Endothelial cell (in vitro differentiated cells): ENCODE measurements at places on chromosomes 1 and 21.

- peaks cover 24% of the 10 kb centered on the region for H3K4me1 ChIP-seq
- no peak overlapping the region for H3K4me3 ChIP-seq
- H3K27me3 ChIP-seq: peaks cover 5% of the 10 kb centered on the region
These were observed 13.6 kb downstream of the TTC39A start for GRCh38 chr1:51316846-51317120.

DNA sequence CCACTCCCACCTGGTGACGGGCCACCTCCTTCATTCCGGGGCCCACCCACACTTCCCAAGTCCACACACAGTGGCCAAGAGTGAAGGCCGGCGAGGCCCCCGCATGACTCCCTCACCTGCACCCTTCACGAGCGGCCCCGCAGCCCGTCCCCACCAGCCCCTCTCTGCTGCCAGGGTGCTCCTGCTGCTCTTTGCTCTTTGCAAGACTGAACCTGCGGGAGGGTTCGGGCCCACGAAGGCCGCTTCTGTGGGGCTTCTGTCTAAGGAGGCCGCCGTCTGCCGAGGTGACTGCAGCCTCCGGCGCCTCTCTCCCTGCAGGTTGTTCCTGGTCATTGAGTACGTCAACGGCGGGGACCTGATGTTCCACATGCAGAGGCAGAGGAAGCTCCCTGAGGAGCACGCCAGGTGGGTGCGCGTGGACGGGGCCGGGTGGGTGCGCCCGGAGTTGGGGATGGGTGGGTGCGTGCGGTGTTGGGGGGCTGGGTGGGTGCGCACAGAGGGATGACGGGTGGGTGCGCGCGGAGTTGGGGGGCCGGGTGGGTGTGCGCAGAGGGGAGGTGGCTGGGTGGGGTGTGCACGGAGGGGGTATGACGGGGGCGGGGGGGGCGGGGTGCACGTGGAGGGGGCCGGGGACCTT is 25.3 kb downstream of the FAAP20 start:
- H3K36me3 ChIP-seq: peaks cover 8% of the 10 kb centered on the region
- peaks cover 4% of the 10 kb centered on the region for H3K27me3 ChIP-seq
- no peaks in the 10 kb centered on the region for H3K4me1 ChIP-seq

DNA sequence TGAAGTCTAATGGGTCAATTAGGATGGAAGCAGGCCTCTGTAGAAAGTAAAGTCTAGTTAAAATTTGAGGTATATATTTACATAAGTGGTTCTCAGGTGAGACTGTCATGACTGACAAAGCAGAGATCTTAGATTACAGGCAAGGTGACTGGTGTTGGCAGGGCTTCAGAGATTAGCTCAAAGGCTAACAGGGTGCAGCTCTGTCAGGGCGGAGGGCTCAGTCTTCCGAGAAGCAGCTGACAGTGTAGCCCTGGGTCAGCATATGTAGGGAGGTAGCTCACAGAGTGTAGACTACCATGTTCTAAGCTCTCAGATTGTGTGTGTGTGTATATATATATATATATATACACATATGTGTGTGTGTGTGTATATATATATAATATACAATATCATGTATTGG is 54.7 kb downstream of the RBM11 start:
- no peaks in the 10 kb centered on the region for H3K4me1 ChIP-seq
- no peaks in the 10 kb centered on the region for H3K36me3 ChIP-seq
- DNase-seq: no peak
- peaks cover 1% of the 10 kb centered on the region for H3K27me3 ChIP-seq
- no peak overlapping the region for H3K4me3 ChIP-seq

DNA sequence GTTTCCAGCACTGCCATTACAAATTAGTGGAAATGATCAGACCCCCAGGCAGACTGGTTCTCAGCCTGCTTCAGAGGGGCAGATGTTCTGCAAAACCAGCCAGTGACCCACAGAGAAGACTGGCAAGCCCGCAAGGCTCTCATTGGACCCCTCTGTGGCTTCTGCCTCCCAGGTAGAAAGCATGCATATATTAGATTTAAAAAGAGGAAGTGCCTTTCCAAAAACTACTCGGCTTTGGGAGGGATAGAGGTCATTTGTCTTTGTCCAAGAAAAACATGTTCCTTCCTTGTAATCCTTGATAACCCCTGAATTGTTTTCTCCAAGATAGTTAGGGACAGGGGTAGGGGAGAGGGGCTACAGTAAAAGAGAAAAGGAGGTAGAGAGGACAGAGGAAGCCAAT is 11.8 kb downstream of the HIVEP3 start:
- peaks cover 11% of the 10 kb centered on the region for H3K4me1 ChIP-seq
- peaks cover 1% of the 10 kb centered on the region for H3K27me3 ChIP-seq
- no peak overlapping the region for H3K4me3 ChIP-seq

- no peak overlapping the region for H3K4me3 ChIP-seq
- H3K36me3 ChIP-seq: peaks cover 5% of the 10 kb centered on the region
- peaks cover 9% of the 10 kb centered on the region for H3K27me3 ChIP-seq
These were observed 119.1 kb downstream of the PTPRU start for GRCh38 chr1:29355375-29355774.

GRCh38 chr1:231057410-231057809 is 17.4 kb upstream of the FAM89A start:
- peaks cover 10% of the 10 kb centered on the region for H3K4me1 ChIP-seq
- no peak for DNase-seq
- peaks cover 6% of the 10 kb centered on the region for H3K27me3 ChIP-seq
- no peak overlapping the region for H3K4me3 ChIP-seq
- H3K36me3 ChIP-seq: peaks cover 4% of the 10 kb centered on the region

DNA sequence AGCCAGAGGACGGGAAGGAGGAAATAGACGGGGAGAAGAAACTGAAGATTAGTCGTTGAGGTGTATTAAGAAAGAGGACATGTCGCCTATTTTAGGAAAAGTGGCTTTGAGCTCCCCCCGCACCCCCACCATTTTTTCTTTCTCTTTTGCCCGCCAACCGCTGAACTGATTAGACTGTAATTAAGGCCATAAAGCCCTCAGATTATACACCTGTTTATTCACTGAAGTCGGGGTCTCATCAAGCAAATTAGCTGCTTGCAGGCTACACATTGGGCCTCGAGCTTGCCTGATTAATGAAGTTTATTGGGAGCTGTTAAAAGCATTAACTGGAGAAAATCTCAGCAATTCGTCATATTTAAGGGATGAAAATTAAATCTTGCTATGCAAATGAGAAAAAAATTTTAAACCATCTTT is 119.4 kb upstream of the RRP15 start:
- H3K36me3 ChIP-seq: no peaks in the 10 kb centered on the region
- H3K27ac ChIP-seq: no peak overlapping the region
- no peak for DNase-seq
- peak overlapping the region; percentile 93 for H3K4me3 ChIP-seq
- peaks cover 16% of the 10 kb centered on the region for H3K4me1 ChIP-seq
- no peaks in the 10 kb centered on the region for H3K27me3 ChIP-seq

- no peaks in the 10 kb centered on the region for H3K36me3 ChIP-seq
- no peak overlapping the region for H3K4me3 ChIP-seq
- peaks cover 15% of the 10 kb centered on the region for H3K27me3 ChIP-seq
- no peak overlapping the region for H3K27ac ChIP-seq
- H3K4me1 ChIP-seq: peaks cover 66% of the 10 kb centered on the region
These were observed 4.8 kb upstream of the RGS16 start for GRCh38 chr1:182608845-182609610.

GRCh38 chr1:24248859-24249258 is 61.8 kb upstream of the IFNLR1 start:
- H3K36me3 ChIP-seq: no peaks in the 10 kb centered on the region
- peaks cover 2% of the 10 kb centered on the region for H3K27me3 ChIP-seq
- no peak for DNase-seq

- peak overlapping the region; percentile 64 for H3K27ac ChIP-seq
- peaks cover 5% of the 10 kb centered on the region for H3K27me3 ChIP-seq
- H3K36me3 ChIP-seq: peaks cover 21% of the 10 kb centered on the region
These were observed 78.6 kb downstream of the JAK1 start for GRCh38 chr1:64887689-64888217.

GRCh38 chr1:109290998-109291397 is 8.1 kb upstream of the PSRC1 start:
- peaks cover 7% of the 10 kb centered on the region for H3K27me3 ChIP-seq
- H3K27ac ChIP-seq: no peak overlapping the region
- H3K4me3 ChIP-seq: no peak overlapping the region
- no peaks in the 10 kb centered on the region for H3K36me3 ChIP-seq
- no peaks in the 10 kb centered on the region for H3K4me1 ChIP-seq
- no peak for DNase-seq

GRCh38 chr1:59393211-59394180 is 96.6 kb downstream of the FGGY start:
- H3K4me3 ChIP-seq: no peak overlapping the region
- peaks cover 22% of the 10 kb centered on the region for H3K4me1 ChIP-seq
- H3K36me3 ChIP-seq: no peaks in the 10 kb centered on the region
- H3K27me3 ChIP-seq: peaks cover 2% of the 10 kb centered on the region

- H3K4me1 ChIP-seq: no peaks in the 10 kb centered on the region
- no peak overlapping the region for H3K4me3 ChIP-seq
- no peaks in the 10 kb centered on the region for H3K27me3 ChIP-seq
These were observed 33.2 kb downstream of the VCAM1 start for GRCh38 chr1:100752791-100753190.

- peaks cover 36% of the 10 kb centered on the region for H3K4me1 ChIP-seq
- H3K27me3 ChIP-seq: peaks cover 7% of the 10 kb centered on the region
- H3K27ac ChIP-seq: peak overlapping the region; percentile 16
- DNase-seq: no peak
These were observed 47.3 kb upstream of the POU3F1 start for GRCh38 chr1:38093569-38094520.

GRCh38 chr1:1298861-1299685 is 8.7 kb downstream of the ACAP3 start:
- H3K4me1 ChIP-seq: no peaks in the 10 kb centered on the region
- H3K27ac ChIP-seq: no peak overlapping the region
- DNase-seq: peak; percentile 73
- H3K36me3 ChIP-seq: no peaks in the 10 kb centered on the region

DNA sequence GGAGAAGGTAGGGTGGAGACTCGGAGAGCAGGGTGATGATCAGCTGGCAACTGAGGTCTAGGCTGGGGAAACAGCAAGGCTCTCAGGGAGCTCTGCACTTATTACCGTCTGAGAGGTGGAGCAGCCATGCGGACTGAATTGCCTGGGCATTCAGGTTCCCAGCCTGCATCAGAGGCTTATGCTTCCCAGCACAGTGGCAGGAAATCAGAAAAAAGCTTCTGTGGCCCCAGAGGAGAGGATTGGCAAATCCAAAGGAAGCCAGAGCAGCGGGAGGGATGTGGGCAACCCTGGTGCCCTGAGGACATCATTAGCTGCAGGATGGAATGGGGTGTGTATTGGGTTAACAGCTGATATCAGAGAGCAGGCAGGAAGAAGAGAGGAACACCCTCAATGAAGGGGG is 374.1 kb upstream of the POU3F1 start:
- no peak overlapping the region for H3K4me3 ChIP-seq
- no peak for DNase-seq
- H3K27me3 ChIP-seq: peaks cover 3% of the 10 kb centered on the region
- H3K36me3 ChIP-seq: peaks cover 13% of the 10 kb centered on the region

- DNase-seq: no peak
- no peak overlapping the region for H3K27ac ChIP-seq
- H3K36me3 ChIP-seq: no peaks in the 10 kb centered on the region
- peaks cover 2% of the 10 kb centered on the region for H3K27me3 ChIP-seq
- no peak overlapping the region for H3K4me3 ChIP-seq
These were observed 59.3 kb downstream of the FH start for GRCh38 chr1:241460098-241460873.

DNA sequence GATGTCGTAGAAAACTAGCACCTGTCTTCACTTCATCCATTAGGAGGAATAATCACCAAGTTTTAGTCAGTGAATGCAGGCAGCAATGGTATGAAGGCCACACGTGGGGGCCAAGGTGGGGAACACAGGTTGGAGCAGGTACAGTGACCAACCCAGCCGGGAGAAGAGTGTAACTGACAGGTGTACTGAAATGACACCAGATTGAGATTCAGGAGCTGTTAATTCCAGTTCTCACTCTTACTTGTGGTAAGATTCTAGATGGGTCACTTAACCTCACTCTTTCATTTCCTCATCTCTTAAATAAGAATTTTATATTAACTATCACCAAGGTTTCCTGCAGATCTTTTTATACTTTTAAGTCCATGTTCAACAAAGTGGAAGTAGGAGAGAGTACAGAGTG is 206.2 kb upstream of the PTBP2 start:
- DNase-seq: no peak
- H3K36me3 ChIP-seq: no peaks in the 10 kb centered on the region
- H3K27me3 ChIP-seq: no peaks in the 10 kb centered on the region
- no peak overlapping the region for H3K4me3 ChIP-seq

- no peaks in the 10 kb centered on the region for H3K4me1 ChIP-seq
- peaks cover 4% of the 10 kb centered on the region for H3K27me3 ChIP-seq
- H3K27ac ChIP-seq: no peak overlapping the region
- H3K36me3 ChIP-seq: peaks cover 69% of the 10 kb centered on the region
- DNase-seq: no peak
These were observed 19.0 kb upstream of the PIGV start for GRCh38 chr1:26768755-26769154.

DNA sequence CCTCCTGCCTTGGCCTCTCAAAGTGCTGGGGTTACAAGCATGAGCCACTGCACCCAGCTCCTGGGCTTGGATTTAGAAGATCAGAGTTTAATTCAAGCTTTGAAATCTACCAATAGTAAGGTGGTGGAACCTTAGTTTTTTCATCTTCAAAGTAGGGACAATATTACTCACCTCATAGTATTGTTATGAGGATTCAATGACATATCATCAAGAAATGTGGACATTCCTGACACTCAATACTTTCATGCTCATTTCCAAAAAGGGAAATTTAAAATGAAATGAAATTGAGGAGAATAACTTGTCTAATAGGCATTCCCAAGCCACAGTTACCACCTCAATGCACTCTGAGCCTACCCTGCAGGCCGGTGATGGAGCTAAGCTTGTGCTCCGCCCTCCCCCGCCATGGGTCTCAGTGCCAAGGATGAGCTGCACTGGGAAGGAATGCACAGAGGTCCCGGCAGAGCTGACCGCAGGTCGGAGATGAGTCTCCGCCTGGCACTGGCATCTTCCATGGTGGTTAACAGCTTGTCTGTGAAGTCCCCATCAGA is 56.5 kb upstream of the BCAR3 start:
- H3K4me1 ChIP-seq: peaks cover 2% of the 10 kb centered on the region
- peaks cover 4% of the 10 kb centered on the region for H3K36me3 ChIP-seq
- peaks cover 6% of the 10 kb centered on the region for H3K27me3 ChIP-seq
- H3K27ac ChIP-seq: no peak overlapping the region
- DNase-seq: no peak

DNA sequence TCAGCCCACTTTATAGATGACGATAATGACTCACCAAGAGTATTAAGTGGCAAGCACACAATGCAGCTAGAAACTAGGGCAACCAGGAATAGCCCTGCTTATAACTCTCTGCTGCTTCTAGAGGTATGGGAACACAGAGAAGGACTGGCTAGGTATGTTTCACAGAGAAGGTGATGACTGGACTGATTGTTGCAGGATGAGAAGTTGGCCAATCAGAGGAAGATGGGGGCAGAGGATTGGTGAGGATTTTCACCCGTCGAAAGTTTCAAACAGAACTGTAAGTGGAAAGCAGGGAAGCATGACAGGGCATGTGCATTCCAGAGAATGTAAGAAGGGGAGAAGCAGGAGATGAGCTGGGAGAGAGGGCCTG is 222.4 kb upstream of the JUN start:
- DNase-seq: no peak
- no peak overlapping the region for H3K4me3 ChIP-seq
- no peaks in the 10 kb centered on the region for H3K27me3 ChIP-seq
- no peaks in the 10 kb centered on the region for H3K36me3 ChIP-seq
- H3K27ac ChIP-seq: no peak overlapping the region
